ENCODE measurements at places on chromosomes 4 and X.
A peak's percentile ranks its signal among the peaks of the same experiment; 100 is the strongest.

DNA sequence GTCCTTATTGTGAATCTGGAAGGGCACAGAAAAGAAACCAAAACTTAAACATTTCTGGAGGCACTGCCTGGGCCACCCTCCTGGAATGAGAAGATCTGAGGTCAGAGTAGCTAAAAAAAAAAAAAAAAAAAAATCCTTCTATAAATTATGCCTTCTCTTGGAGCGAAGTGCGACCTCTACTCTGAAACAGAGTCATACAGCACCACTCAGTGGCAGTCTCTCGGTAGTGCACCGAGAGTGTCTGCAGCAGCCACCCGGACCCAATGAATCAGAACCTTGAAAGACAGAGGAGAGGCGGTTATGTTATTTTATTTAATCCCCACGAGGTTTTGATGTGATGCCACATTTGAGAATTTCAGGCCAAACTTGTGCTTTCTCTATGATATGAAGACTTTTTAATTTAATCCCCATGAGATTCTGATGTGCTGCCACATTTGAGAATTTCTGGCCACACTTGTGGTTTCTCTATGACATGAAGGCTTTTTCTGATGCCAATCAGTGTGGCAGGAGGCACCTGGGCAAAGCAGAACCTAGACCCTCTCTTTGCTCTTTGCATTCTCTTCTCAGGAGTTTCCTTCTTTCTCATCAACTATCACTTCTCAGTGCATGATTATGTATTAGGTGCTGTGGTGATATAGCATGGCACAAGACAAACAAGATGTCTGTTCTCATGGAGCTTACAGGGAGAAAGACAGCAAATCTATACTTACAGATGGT, 5.6 kb upstream of the CT47C1 start:
- DNase-seq, result peak; percentile 25

- DNase-seq, result no peak
These were observed 11.2 kb upstream of the TSPAN5 start for GRCh38 chr4:98669577-98669976.

GRCh38 chr4:84433633-84434222, 65.4 kb downstream of the NKX6-1 start:
- no peak for DNase-seq

DNA sequence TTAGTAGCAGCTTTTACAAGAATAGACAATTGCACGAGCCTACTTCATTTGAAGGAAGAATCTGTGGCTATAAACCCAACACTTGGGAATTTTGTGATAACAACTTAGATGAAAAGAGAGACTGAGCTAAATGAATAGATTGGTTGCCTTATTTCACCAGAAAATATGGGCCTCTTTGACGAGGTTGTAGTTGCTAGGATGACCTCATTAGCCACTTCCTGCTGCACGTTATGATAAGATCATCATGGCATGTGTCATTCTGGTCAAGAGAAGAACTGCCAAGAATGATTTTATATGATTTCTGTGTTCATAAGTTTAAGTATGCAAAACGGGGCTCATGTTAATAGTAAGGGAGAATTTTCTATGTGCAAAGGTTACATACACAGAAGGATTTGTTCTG, 321.9 kb upstream of the GIMD1 start:
- DNase-seq, result no peak

- no peak for DNase-seq
These were observed 313.6 kb downstream of the AFF2 start for GRCh38 chrX:148813967-148814366.

DNA sequence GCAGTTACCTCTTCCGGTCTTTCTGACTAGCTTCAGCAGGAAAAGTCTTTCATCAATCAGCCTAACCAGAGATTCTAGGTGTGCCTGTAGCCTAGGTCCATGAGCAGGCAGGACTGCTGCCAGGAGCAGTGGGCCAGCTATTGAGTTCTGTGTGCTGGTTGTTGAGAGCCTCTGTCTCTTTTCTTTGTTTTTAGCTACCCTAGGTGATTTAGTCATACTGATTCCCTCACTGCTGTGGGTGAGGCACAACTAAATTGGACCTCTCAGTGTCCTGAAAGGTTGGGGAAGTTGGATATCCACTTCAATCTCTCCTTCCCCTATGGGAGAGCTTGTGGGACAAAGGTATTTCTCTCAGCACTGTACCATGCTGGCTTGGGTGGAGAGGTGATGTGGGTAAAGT, 354.9 kb downstream of the GPAT3 start:
- DNase-seq, result no peak

GRCh38 chr4:69748173-69748572, 12.2 kb downstream of the SULT1B1 start:
- DNase-seq, result no peak

GRCh38 chr4:1510931-1511330, 104.7 kb upstream of the NKX1-1 start:
- no peak for DNase-seq

- DNase-seq, result no peak
These were observed 1008.7 kb downstream of the GLUD2 start for GRCh38 chrX:122055979-122056715.

DNA sequence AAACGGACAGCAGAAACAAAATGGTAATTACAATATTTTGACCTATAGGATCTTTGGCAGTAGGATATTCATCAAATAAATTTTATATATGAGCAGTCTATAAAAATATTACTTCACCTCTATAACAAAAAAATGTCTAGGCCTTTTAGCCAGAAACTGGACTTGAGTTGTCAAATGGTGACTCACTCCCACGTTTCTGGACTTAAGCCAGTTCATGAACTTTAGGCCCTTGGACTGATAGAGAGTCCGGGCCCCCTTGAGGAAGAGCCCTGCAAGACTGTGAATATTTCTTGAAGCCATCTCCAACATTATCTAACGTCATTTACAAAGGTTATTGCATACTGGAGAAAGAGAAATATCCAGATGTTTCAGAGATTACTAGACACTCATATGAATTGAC, 106.8 kb upstream of the FAM47A start:
- no peak for DNase-seq

- no peak for DNase-seq
These were observed 62.9 kb downstream of the MID1IP1 start for GRCh38 chrX:38864165-38864564.

- DNase-seq, result no peak
These were observed 535.7 kb downstream of the PPP4R3C start for GRCh38 chrX:26927419-26927818.

DNA sequence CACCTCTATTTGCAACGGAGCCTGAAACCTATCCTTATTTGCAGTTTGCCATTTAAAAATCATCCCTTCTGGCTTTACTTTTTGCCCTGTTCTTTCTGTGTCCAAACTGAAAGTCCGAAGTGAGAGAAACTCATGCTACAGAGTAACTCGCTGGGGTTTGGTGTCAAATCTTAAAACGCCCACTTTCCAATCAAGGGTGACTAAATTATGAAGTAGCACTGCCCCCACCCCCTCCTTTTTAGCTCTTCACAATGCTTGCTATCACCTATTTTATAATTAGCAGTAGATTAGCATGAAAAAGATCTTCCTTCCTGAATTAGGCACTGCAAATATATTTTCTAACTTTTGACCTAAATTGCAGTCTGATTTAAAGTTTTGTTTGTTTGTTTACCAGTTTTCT, 52.5 kb downstream of the VGLL1 start:
- DNase-seq, result no peak

DNA sequence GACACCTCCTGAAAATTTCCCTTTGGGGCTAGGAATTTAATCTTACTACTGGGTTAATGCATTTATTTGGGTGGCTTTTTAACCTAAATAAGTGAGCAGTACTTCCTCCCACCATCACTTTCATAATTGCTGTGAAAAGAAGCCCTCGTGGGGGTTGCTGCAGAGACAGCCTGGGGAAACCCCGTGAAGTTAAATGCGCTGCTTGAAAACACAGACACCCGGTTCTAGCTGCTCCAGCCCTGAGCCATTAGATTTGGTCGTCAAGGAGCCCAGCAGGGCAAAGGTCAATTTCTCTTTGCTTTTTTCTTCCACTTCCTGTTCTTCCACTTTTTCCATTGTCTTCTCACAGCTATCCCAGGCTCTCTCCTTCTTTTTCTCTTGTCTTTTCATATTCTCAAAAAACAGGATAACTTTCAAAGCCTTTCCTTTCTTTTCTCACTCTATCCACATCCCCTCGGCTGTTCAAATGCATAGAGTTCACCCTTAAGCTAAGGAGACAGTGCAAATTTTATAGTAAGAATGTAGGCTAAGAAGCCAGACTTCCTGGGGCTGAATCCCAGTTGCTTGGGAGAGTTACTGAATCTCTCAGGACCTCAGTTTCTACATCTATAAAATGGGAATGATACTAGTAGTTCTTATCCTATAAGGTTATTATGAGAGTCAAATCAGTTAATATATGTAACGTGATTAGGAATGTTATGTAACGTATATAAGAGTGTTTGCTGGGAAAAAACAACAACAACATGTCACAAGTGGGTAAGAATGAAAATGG, 91.5 kb upstream of the ZNF827 start:
- DNase-seq, result peak; percentile 3

- no peak for DNase-seq
These were observed 14.3 kb downstream of the TAF9B start for GRCh38 chrX:78125148-78125547.

DNA sequence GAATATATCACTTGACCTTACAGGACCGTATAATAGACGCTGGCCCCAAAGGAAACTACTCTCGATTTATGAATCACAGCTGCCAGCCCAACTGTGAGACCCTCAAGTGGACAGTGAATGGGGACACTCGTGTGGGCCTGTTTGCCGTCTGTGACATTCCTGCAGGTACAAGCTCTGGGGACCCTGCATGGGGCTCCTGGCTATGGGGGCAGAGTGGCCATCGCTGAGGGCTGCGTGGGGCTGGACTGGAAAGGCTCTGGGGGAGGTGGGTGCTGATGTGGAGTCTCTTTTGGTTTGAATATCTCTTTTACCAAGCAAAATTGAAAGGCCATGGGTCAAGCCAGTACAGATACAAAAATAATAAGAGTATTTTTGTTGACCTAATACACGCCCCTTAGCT, 33.9 kb downstream of the NELFA start:
- no peak for DNase-seq

DNA sequence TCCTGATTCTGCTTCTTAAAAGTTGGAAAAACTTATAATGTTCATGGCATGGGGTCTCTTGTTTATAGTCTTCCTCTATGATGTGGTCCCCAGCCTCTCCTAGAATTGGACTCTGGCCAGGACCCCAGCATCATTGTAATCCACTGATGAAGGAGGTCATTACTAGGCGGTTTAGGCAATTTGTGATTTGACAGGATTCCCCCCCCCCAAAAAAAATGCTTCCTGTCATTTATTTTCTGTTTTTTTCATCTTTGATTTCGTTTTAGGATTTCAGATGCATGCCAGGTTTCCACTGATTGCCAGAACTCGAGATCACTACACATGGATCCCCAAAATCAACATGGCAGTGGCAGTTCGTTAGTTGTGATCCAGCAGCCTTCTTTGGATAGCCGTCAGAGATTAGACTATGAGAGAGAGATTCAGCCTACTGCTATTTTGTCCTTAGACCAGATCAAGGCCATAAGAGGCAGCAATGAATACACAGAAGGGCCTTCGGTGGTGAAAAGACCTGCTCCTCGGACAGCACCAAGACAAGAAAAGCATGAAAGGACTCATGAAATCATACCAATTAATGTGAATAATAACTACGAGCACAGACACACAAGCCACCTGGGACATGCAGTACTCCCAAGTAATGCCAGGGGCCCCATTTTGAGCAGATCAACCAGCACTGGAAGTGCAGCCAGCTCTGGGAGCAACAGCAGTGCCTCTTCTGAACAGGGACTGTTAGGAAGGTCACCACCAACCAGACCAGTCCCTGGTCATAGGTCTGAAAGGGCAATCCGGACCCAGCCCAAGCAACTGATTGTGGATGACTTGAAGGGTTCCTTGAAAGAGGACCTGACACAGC, 4.9 kb downstream of the SPRY1 start:
- no peak for DNase-seq

Data from stimulated activated CD8-positive, alpha-beta memory T cell treated with anti-CD3 and anti-CD28 coated beads, Interleukin-15, amount 100 ng/mL, for 48 hours (primary cell).